M059J (cell line): ENCODE measurements at places on chromosomes 4 and X. TPM values are rescaled to one million over a fixed set of nuclear protein-coding genes. Genes with fewer than 3 reads are reported as not detected.

Gene TMSB15A
- 13.7 and 21.5 TPM in 2 replicates for total RNA-seq

Gene SLC49A3
- total RNA-seq: not detected in 2 replicates

Gene MAGEA8
- not detected in 2 replicates for total RNA-seq

Gene CNGA1
- total RNA-seq: 0.32 TPM in 1 of 2 replicates, not detected in the other

Gene MAGEA11
- 0.07 and 0.42 TPM in 2 replicates for total RNA-seq

Gene GNL3L
- 23.7 and 36.3 TPM in 2 replicates for total RNA-seq

Gene RASGEF1B
- 0.05 TPM in 1 of 2 replicates, not detected in the other for total RNA-seq

Gene FATE1
- total RNA-seq: 0.49 and 1.7 TPM in 2 replicates

Gene F11
- total RNA-seq: not detected in 2 replicates

Gene FAM47A
- not detected in 2 replicates for total RNA-seq

Gene ETDB
- not detected in 2 replicates for total RNA-seq

Gene ARHGEF38
- 0.02 TPM in 1 of 2 replicates, not detected in the other for total RNA-seq

Gene PCDH10
- 5.3 and 7.9 TPM in 2 replicates for total RNA-seq

Gene SLC7A11
- 7.8 and 9.2 TPM in 2 replicates for total RNA-seq

Gene FRAS1
- total RNA-seq: 0.02 TPM in 1 of 2 replicates, not detected in the other

Gene TMPRSS11D
- total RNA-seq: not detected in 2 replicates

Gene VEGFC
- 54.5 and 80.4 TPM in 2 replicates for total RNA-seq

Gene ADGRG2
- not detected in 2 replicates for total RNA-seq

Gene SMARCA1
- 95.1 and 142 TPM in 2 replicates for total RNA-seq

Gene HELQ
- total RNA-seq: 5.9 and 13.1 TPM in 2 replicates

Gene CSAG3
- total RNA-seq: 2.6 and 3.2 TPM in 2 replicates

Gene NHSL2
- 0.05 and 0.20 TPM in 2 replicates for total RNA-seq

Gene F8A3
- 6.4 and 21.0 TPM in 2 replicates for total RNA-seq

Gene C4orf46
- total RNA-seq: 20.9 and 34.6 TPM in 2 replicates

Gene TLR7
- not detected in 2 replicates for total RNA-seq

Gene CCKAR
- total RNA-seq: 26.1 and 35.7 TPM in 2 replicates

Gene ARX
- total RNA-seq: not detected in 2 replicates

Gene PTCHD1
- total RNA-seq: not detected in 2 replicates

Gene GABRE
- total RNA-seq: 11.8 and 13.9 TPM in 2 replicates

Gene ARMCX1
- total RNA-seq: 34.4 and 38.9 TPM in 2 replicates

Gene IL21
- not detected in 2 replicates for total RNA-seq

Gene MAGEA3
- 14.5 and 16.6 TPM in 2 replicates for total RNA-seq

Gene LINC00632
- total RNA-seq: 20.7 and 22.6 TPM in 2 replicates

Gene DDIT4L
- 2.7 and 5.5 TPM in 2 replicates for total RNA-seq

Gene FRG2
- total RNA-seq: 0.17 and 0.27 TPM in 2 replicates

Gene IL1RAPL2
- total RNA-seq: not detected in 2 replicates

Gene GPR143
- total RNA-seq: 0.20 TPM in 1 of 2 replicates, not detected in the other

Gene LGI2
- 0.07 TPM in 1 of 2 replicates, not detected in the other for total RNA-seq

Gene GUCY1A1
- 0.15 and 0.37 TPM in 2 replicates for total RNA-seq

Gene DCAF4L1
- not detected in 2 replicates for total RNA-seq

Gene REELD1
- not detected in 2 replicates for total RNA-seq

Gene ALB
- total RNA-seq: not detected in 2 replicates

Gene NLRP2B
- not detected in 2 replicates for total RNA-seq
